MG63 (cell line): ENCODE measurements at places on chromosomes 3 and 15. TPM values are rescaled to one million over a fixed set of nuclear protein-coding genes. Genes with fewer than 3 reads are reported as not detected.

SCAMP5 gene
- total RNA-seq = 0.20 and 3.4 TPM in 2 replicates

ADAMTS17 gene
- total RNA-seq = 3.8 TPM in 1 of 2 replicates, not detected in the other

RAB8B gene
- 14.4 and 16.0 TPM in 2 replicates for total RNA-seq

CACNA1D gene
- total RNA-seq = not detected in 2 replicates

GATM gene
- 0.23 TPM in 1 of 2 replicates, not detected in the other for total RNA-seq

PROK2 gene
- total RNA-seq = not detected in 2 replicates

FBXO40 gene
- total RNA-seq = not detected in 2 replicates

CILP gene
- total RNA-seq = not detected in 2 replicates

CELF6 gene
- total RNA-seq = 1.1 TPM in 1 of 2 replicates, not detected in the other

GNAT1 gene
- total RNA-seq = not detected in 2 replicates

GASK1A gene
- total RNA-seq = 0.15 TPM in 1 of 2 replicates, not detected in the other

SYNM gene
- 2.5 and 7.4 TPM in 2 replicates for total RNA-seq

PLA2G4D gene
- total RNA-seq = not detected in 2 replicates

MESP2 gene
- 1.8 TPM in 1 of 2 replicates, not detected in the other for total RNA-seq

ZDHHC23 gene
- 5.8 and 8.5 TPM in 2 replicates for total RNA-seq

ZNF80 gene
- not detected in 2 replicates for total RNA-seq

SYNPR gene
- total RNA-seq = not detected in 2 replicates

CHRNA5 gene
- total RNA-seq = 3.1 and 3.9 TPM in 2 replicates

NPAP1 gene
- total RNA-seq = not detected in 2 replicates

CCR8 gene
- total RNA-seq = not detected in 2 replicates

GOLGA8J gene
- total RNA-seq = 0.07 TPM in 1 of 2 replicates, not detected in the other

GP5 gene
- not detected in 2 replicates for total RNA-seq

ACTRT3 gene
- 4.3 and 6.0 TPM in 2 replicates for total RNA-seq

RHCG gene
- total RNA-seq = not detected in 2 replicates

IL17RD gene
- total RNA-seq = 0.91 and 2.5 TPM in 2 replicates

REC114 gene
- not detected in 2 replicates for total RNA-seq

CGNL1 gene
- total RNA-seq = 0.03 TPM in 1 of 2 replicates, not detected in the other

SLC6A11 gene
- total RNA-seq = 0.94 and 0.95 TPM in 2 replicates

TRIM42 gene
- total RNA-seq = not detected in 2 replicates

IL17RE gene
- 0.30 TPM in 1 of 2 replicates, not detected in the other for total RNA-seq

LACTB gene
- total RNA-seq = 41.5 and 50.4 TPM in 2 replicates

FBLN2 gene
- 33.6 and 59.9 TPM in 2 replicates for total RNA-seq

XYLB gene
- total RNA-seq = 1.0 and 2.8 TPM in 2 replicates

CTXN2 gene
- not detected in 2 replicates for total RNA-seq

SENP8 gene
- total RNA-seq = 0.84 and 1.7 TPM in 2 replicates

ALG1L2 gene
- not detected in 2 replicates for total RNA-seq

PLSCR2 gene
- not detected in 2 replicates for total RNA-seq

PODXL2 gene
- 70.4 and 84.7 TPM in 2 replicates for total RNA-seq

FAM107A gene
- 40.7 and 47.1 TPM in 2 replicates for total RNA-seq

TMEM212 gene
- not detected in 2 replicates for total RNA-seq

ZMYND10 gene
- total RNA-seq = 0.43 TPM in 1 of 2 replicates, not detected in the other

SNTN gene
- total RNA-seq = not detected in 2 replicates

PEX5L gene
- total RNA-seq = not detected in 2 replicates

CHP1 gene
- 65.9 and 88.1 TPM in 2 replicates for total RNA-seq
